ENCODE measurements at places on chromosomes 16 and 17.

GRCh38 chr17:2631211-2631610 lies 37.8 kb downstream of the PAFAH1B1 start:
- no peak for DNase-seq

- no peak for DNase-seq
Measured at GRCh38 chr17:43573579-43574321, 27.6 kb upstream of the ETV4 start.

- DNase-seq, result peak; percentile 63
Measured at GRCh38 chr17:4648741-4649140, 7.3 kb upstream of the ALOX15 start.

DNA sequence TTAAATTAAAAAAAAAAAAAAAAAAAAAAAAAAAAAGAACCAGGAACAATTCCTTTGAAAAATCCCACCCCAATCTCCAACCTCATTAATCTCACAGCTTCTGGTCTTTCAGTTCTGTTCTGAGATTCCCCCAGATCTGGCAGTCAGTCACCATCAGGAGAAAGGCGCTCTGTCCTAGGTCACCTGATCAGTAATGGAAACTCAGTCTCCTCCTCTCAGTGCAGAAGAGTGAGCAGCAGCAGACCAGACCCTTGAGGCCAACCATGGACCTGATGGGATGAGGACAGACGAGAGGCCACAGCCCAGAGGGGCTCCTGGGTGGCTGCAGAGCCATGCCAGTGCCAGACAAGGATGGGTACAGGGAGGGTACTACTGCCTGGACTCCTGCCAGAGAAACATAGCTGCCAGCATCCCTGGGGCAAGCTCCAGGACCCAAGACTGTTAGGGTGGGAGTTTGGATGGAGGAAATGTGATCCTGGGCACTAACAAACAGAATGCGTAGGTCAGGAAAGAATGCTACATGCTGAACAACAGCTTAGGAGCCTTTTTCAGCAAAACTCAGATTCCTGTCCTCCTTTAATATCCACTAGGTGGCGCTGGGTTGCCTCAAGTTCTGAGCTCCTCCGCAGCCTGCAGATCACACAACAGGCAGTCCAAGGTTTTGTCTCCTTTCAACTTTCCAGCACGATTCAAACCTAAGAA lies 28.7 kb downstream of the MPG start:
- peak; percentile 46 for DNase-seq

- DNase-seq, result no peak
Measured at GRCh38 chr17:77686903-77687302, 271.6 kb upstream of the TNRC6C start.

GRCh38 chr17:74862108-74862901 lies 2.6 kb upstream of the GRIN2C start:
- DNase-seq, result peak; percentile 60

DNA sequence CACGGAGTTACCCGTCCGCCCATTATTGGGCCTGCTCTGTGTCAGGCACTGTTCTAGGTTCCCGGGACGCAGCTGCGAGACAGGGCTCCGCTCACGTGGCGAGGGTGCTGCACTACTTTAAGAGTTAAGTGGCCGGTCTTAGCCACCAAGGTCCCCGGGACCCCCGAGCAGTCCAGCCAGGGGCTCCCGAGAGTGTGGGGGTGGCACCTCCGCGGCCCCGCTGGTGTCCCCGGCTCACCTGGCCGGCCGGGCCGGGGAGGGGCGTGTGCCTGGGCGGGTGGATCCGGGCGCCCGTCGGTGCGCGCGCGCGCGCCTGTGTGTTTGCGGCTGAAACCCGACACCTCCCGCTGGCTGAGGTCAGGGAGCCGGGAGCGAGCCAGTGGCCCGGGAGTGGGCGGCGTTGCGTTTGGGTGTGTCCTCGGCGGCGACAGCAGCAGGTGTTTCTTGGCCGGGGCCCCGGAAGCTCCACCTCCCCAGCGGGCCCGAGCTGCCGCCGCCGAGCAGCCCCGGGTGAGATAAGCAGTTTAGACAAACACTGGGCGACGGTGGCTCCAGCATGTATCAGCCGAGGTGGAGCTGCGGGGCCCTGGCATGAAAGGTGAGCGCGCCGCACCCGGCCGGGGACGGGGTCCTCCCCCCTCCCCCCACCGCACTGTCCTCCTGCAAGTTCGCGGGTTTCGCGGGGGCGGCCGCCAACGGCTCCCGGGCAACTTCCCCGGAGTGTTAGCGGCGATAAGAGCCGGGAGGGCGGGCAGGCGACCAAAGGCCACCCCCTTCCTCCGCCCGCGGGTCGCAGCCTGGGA lies at the start of gene GSE1:
Gene GSE1 (plus strand): TSS at position 522 of the 803 bp plus-strand sequence. CDS start 70 bp downstream, at position 592.
- DNase-seq, result peak; percentile 98

DNA sequence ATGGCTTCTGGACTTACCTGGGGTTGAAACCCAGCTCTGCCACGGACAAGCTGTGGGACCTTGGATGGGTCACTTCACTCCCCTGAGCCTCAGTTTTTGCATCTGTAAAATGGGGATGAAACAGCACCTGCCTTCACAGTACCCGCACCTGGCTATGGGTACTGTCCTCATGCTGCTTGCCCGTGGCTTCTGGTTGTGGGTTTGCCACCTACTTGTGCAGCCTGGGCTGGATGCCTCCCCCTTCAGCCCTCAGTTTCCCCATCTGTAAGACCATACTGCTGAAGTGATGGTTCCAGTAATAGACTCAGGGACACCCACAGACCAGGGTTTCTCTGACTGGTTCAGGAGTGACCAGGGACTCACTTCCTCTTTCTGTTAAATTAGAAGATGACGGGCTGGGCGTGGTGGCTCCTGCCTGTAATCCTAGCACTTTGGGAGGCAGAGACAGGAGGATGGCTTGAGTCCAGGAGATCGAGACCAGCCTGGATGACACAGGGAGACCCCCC lies 9.4 kb downstream of the GLIS2 start:
- DNase-seq, result no peak

DNA sequence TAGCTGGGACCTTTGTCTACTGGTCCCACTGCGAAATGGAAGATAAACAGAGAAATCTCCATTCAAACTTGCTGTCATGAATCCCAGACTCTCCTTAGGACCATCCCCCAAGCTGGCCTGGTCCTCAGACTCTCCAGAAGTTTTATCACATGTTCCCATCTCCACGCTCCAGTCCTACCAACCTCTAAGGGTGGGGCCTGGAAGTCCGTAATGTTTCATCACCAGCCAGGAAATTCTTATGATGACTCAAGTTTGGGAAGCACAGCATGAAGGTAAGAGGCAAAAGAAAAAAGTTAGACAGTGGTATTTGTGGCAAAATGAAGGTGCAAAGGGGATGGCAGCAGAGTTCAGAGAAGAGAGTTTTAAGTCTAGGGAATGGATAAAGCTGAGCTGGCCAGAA lies 52.7 kb downstream of the ZNF18 start:
- no peak for DNase-seq

GRCh38 chr16:51225878-51226277 lies 74.8 kb upstream of the SALL1 start:
- no peak for DNase-seq

DNA sequence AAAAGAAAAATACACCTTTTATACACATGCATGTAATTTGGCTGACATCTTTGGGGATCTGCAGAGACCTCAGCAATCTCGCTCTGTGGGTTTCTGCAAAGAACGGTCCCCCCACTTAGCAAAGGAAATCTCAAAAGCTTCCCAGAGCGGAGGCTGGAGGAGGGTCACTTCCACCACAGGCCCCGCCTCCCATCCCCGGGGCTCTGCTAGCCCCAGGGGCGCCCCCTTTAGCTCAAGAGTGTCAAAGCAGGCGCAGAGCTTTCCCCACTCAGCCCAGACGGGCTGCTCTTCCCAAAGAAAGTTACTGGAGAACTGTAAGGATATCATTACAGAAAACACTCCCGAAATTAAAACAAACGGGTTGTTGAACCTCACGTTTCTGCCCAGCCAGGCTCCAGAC lies 11.4 kb downstream of the SLC13A5 start:
- DNase-seq, result no peak

GRCh38 chr16:69885722-69886121 lies 65.4 kb upstream of the CLEC18A start:
- DNase-seq, result no peak

DNA sequence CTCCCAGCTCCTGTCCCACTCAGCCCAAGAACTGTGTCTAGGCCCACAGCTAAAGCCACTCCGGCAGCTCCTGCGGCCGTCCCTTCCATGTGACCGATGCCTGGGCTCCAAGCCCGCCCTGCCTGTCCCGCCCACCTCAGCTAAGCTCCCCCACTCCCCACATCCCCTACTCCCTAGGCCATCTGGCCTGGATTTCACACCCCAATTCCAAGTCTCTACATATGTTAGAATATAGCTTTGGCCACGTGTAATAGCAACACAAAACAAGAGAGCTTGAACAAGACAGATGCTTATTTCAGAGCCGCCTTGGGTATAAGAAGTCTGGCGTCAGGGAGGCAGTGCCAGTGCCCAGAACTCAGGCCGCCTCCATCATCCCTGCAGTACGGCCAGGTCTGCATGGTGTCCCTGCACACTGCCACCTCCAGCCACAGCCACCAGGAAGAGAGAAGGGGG lies 30.0 kb upstream of the USP22 start:
- no peak for DNase-seq

DNA sequence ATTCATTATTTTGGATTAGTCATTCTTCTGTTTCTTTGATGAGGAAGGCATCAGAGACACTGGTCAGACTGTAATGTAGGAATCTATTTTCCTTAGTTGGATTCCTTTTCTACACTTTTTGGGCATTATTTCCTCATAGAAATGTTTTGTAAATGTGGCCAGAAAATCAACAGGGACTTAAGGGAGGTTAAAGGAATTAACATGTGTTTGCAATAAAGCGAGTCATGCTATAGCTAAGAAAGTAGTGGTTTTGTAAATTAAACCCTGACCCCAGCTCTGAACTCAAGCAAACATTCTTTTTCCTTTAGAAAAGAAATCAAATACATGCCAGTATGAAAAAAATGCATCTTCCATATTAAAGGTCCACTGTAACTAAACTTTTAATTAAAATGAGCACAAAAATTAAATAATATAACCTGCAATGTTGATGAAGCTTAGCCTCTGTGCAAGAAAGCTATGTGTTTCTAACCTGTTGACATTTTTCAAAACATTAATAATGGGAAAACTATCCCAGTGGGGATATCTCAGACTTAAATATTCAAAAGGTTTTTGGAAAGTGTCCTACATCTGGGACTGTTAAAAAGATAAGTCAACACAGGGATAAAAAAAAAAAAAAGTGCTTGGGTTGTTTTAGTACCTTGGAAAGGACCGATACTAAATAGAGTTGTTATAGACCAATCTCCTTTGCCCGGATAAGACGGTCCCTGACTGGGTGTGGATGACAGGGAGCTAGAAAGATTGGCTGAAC lies 428.0 kb downstream of the CA10 start:
- DNase-seq, result no peak

- no peak for DNase-seq
Measured at GRCh38 chr17:66392783-66393437, 90.5 kb downstream of the PRKCA start.

DNA sequence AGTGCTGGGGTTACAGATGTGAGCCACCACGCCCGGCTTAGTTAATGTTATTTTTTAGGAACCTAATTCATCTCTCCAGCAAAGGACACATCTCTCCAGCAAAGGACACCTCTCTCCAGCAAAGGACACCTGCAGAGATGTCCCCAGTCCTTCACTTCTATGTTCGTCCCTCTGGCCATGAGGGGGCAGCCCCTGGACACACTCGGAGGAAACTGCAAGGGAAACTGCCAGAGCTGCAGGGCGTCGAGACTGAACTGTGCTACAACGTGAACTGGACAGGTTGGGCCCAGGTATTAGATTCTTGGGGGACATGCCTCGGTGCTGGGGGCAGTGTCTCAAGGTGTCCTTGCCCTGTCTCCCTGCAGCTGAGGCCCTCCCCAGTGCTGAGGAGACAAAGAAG lies 4.7 kb downstream of the PFAS start:
- no peak for DNase-seq

DNA sequence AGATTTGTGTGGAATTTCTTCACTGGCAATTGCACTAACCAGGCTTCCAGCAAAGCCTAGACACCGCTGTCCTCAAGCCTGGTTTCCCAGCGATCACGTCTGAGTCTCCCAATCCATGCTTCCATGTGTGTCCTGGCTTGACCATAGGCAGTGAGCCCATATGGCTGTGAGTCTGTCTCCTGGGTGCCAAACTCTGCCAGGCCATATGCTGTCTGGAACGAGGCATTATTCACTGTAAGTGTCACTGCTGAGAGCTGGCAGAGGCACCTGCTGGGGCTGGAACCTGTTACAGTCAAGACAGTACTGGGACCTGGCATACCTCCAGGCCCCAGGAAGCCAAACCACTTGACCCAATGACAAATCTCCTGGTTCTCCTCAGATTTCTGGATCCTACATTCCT lies 60.4 kb downstream of the HS3ST2 start:
- DNase-seq, result no peak

DNA sequence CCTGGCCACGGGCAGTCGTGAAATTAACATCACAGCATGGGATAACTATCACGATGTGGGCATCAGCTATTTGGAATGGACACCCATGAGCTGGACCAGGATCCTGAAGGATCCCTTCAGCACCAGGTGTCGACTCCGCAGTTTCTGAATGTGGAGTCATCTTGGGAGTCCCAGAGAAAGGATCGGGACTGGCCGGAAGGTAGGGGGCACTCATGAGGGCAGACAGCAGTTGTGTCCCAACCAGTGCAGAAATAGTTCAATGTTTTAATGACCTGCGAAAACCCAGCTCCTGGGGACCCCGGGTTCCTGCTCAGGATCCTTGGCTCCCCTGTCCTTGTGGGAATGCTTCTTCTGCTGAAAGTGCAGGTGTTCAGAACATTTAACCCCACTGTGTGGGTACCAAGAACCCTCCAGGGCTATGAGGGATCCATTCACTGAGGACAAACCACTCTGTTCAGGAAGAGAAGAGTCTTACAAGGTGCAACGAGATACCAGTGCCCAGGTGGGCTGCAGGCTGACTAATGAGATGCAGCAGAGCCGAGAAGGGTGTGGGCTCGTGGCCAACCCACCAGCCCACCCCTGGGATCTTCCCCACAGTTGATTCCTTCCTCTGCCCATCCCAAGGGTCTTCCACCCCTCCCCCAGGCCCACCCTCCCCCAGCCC lies 154.8 kb downstream of the SALL1 start:
- DNase-seq, result no peak

DNA sequence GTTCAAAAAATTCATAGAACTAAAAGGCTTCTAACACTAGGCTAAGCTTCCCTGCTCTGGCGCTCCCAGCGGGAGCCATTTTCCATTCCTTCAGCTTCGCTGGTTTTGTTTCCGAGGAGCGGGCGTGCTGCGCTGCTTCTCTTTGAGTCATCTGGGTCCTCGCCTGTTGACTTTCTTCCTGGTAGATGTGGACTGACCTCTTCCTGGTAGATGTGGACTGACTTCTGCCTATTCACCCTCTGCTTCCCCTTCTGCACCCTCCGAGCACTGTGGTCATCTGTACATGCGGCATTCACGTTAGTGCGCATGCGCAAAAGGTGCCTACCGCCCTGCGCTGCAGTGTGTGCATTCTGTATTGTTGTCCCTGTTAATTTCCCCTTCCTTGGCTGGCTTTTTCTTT lies 40.8 kb upstream of the SEC14L1 start:
- peak; percentile 47 for DNase-seq

DNA sequence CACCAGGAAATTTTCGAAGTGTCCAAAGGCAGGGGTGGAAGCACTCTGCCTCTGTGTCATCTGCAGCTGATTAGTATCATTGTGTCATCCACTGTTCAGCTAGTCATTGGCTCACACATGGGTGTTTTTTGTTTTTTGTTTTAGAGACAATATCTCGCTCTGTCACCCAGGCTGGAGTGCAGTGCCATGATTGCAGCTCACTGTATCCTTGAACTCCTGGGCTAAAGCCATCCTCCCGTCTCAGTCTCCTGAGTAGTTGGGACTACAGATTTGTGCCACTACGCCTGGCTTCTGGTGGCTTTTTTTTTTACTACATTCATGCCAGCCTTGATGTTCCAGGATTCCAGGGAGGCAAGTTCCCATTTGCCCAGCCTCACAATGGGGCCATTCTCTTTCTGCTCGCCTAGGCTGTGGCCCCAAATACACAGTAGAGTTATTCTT lies 32.5 kb upstream of the MYO18A start:
- no peak for DNase-seq
